Stimulated activated CD8-positive, alpha-beta memory T cell treated with anti-CD3 and anti-CD28 coated beads, Interleukin-15, amount 100 ng/mL, for 1 hour (primary cell): ENCODE measurements at places on chromosomes 12 and 14.

DNA sequence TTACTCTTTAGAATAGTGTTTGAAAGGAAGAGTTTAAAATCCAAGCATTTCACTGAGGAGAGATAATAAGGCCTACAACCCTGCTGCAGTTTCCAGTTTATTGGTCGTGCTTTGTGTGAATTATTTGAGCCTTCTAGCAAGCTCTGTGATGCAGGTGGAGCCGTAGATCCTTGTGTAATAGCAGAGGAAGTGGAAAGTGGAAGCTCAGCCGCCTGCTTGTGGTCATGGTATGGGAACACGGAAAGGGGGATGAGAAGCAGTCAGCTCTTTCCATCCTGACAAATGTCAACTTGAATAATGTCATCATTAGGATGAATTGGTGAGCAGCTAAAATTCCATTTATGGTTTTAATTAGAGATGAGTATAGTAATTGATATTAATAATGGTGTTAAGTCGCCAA lies 29.1 kb downstream of the SYNE2 start:
- no peak for DNase-seq

GRCh38 chr14:93970965-93971634 lies 5.3 kb downstream of the ASB2 start:
- no peak for DNase-seq

DNA sequence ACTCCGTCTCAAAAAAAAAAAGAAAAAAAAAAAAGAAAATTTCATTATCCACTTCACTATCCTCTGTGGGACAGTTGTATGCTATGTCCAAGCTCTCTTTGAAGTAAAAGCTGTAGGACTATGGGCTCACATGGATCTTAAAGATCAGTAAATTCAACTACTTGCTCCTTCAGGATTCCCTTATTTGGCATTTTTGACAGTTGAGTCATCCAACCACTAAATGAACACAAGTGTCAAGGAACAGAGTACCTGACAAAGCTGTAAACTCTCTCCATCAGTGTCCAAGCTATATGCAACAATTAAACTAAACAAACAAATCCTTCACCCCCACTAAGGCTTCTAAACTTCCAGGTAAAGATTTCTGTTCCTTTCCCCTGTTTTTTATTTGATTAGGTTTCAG lies 177.0 kb downstream of the CEP128 start:
- DNase-seq, result no peak

DNA sequence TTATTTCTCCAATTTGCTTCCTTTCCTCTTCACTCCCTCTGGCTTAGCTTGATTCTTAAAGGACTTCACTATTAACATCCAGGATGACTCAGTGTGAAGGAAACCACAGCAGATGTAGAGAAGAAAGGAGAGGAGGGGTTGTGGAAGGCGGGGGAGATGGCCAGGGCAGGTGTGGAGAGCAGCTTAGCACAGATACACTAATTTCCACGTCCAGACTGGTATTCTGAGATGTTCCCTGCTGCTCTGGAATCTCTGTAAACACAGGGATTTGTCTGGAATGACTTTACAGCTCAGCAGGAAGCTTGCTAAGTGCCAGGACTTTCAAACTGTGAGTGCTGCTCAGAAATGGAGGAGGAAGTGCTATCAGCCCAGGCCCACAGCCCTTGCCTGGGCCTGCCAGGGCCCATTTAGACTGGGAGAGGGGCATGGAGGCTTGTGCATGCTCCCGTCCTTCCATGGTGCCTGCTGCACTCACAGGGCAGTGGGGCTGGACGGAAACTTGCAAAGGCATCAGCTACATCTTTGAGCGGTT lies 202.5 kb upstream of the DDHD1 start:
- DNase-seq, result no peak

DNA sequence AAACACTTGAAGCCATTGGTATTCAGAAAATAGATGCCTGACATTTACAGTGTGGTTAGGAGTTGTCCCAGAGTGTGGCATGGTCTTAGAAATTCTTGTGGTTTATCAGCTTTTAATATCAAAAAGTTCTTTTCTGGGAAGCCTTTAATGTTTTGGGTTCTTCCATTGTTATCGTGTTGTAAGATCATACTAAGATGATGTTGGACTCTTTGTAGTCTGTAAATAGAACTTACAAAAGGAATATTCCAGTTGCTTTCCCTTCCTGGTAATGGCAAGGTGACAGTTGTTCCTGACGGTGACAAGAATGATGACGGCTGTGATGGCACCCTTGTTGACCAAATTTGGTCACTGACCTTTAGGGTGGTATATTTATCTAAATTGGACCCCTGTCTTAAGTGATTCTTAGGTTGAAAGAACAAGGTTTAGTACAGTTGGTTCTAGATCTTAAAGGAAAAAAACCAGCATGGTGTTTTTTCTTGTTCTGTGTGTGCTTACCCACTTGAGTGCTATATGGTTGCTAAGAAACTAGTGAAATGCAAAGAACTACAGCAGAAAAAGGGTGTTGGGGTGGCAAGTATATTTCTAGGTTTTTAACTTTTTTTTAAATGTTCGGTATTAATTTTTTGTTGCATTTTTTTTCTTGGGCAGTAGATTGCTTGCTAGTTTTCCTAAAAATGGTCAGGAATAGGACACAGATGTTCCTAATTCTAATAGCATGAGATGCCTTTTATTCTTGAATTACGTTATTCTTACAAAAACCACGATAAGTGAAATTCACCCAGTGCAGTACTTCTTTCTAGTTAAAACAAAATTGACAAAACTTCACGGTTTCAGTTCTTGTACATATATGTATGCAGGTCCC lies 2.1 kb downstream of the ATP2A2 start:
- no peak for DNase-seq

DNA sequence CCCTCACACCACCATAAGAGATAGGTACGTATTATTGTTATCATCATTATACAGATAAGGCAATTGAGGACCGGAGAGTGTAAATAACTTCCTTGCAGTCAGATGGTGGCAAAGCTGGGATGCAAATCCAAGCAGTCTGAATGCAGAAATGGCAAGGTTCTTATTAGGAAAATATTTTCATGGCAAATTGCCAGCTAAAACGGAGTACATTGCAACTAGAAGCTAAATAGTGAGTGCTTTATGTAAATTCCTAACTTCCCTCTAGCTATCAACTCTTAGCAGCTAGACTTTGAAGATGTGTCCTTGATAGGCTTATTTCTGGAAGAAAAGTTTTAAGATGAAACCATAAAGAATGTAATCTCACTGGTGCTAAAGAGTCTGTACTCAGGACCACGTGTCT lies 323.9 kb upstream of the DIO2 start:
- no peak for DNase-seq

- DNase-seq, result no peak
Observed at GRCh38 chr12:27794818-27795584, 15.0 kb upstream of the MANSC4 start.

- no peak for DNase-seq
Observed at GRCh38 chr12:25056486-25057130, 107.7 kb upstream of the BCAT1 start.

- DNase-seq, result no peak
Observed at GRCh38 chr14:22522466-22522957, 66.5 kb downstream of the DAD1 start.

DNA sequence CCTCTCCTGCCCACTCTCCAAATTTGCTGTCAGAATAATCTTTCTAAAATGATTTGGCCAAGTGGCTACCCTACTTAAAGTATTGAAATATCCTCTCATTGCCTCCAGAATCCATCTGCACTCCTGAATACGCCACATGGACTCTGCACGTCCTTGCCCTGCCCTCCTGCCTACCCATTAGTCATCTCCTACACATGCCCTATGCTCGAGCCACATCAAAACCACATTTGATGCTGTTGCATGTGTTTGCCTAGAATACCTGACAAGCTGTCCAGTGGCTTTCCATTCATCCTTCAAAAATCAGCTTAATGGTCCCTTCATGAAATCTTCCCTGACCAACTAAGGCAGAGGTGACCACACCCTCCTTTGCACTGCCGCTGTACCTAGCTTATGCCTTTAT lies 17.0 kb downstream of the VCPKMT start:
- DNase-seq, result no peak

- DNase-seq, result no peak
Observed at GRCh38 chr12:8603856-8604255, 8.8 kb downstream of the AICDA start.

GRCh38 chr14:71142375-71143038 lies 235.2 kb downstream of the PCNX1 start:
- no peak for DNase-seq

DNA sequence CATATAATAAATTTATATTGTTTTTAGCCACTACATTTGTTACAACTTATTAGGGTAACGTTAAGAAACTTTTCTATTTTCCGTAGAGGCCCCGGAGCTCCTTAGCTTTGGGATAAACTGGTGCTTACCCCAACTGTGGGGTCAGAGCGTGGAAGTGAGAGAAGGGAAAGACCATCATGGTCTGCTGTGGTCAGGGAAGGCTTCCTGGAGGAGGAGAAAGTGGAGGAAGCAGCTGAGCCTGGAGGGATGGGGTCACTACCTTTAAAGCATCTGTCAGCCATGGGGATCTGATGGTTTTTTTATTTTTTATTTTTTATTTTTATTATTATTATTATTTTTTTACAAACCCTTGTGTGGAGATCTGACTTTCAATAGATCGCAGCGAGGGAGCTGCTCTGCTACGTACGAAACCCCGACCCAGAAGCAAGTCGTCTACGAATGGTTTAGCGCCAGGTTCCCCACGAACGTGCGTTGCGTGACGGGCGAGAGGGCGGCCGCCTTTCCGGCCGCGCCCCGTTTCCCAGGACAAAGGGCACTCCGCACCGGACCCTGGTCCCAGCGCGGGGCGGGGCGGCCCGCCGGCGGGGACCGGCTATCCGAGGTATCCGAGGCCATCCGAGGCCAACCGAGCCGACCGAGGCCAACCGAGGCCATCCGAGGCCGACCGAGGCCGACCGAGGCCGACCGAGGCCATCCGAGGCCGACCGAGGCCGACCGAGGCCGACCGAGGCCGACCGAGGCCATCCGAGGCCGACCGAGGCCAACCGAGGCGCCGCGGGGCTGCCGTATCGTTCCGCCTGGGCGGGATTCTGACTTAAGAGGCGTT lies 1101.2 kb upstream of the TMEM132C start:
- DNase-seq, result peak; percentile 53

- DNase-seq, result no peak
Observed at GRCh38 chr12:55972911-55973598, 823 bp upstream of the RAB5B start.

- no peak for DNase-seq
Observed at GRCh38 chr12:69822201-69822860, 2.7 kb upstream of the MYRFL start.

DNA sequence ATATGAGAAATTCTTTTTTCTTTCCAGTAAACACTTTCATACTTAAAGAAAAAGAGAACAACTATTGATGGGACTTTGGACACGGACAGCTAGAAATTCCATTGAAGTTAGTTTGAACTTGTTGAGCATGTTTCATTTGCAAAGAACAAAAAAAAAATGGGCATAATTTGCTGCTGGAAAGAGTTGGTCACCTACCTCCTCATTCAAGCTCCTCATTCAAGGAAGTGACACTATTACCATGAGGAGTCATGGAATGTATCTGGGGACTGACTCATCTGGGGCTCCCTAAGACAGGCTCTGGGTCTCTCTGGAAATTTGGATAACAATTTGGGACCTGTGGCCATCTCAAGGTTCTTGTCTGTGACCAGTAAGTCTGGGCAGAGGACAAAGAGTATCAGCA lies 50.4 kb downstream of the KICS2 start:
- DNase-seq, result no peak

DNA sequence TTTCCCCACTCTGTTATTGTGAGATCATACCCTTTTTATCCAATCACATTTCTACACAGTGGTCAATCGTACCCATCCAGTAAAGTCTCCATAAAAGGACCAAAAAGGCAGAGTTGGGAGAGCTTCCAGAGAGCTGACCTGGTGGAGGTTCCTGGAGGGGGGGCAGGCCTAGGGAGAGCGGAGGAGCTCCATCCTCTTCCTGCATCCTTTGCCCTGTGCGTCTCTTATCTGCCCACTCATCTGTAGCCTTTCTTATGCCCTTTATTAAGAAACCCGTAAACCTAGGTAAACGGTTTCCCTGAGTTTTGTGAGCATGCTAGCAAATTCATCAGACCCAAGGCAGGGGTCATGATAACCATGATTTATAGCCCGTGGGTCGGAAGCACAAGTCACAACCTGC lies 26.2 kb downstream of the EVL start:
- no peak for DNase-seq

- no peak for DNase-seq
Observed at GRCh38 chr12:99611599-99611998, 36.0 kb upstream of the GARIN6 start.

DNA sequence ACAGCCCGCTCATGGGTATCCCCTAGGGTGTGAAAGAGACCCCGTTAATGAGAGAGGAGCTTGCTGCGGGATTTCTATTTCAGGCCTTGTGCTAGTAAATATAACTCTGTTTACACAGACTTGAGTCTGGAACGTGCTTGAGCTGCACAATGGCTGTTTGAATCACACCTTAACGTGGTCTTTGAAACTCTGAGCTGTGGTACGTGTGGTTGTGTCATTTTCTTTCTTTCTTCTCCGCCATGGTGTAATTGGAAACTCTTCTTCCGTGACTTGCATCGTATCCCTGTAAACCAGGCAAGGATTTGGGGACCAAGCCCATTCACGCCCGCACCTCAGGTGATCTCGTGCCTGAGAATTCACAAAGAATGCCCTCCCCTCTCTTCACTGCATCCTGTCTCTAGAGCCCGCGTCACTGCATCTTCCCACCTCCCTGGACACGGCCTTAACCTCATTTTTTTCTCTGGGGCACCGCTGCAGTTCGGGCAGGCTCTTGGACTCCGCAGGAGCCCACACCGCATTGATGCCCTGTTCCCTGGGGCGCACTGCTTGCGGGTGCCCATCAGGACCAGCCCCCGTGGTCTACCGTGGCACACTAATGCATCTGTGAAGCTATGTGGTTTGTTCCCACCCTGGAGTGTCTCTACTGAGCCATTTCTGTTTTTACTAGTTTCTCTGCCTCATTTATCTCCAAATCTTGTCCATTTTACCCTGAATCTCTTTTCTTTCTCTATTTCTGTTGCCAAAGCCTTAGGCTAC lies 78.4 kb upstream of the PARP11 start:
- DNase-seq, result no peak

DNA sequence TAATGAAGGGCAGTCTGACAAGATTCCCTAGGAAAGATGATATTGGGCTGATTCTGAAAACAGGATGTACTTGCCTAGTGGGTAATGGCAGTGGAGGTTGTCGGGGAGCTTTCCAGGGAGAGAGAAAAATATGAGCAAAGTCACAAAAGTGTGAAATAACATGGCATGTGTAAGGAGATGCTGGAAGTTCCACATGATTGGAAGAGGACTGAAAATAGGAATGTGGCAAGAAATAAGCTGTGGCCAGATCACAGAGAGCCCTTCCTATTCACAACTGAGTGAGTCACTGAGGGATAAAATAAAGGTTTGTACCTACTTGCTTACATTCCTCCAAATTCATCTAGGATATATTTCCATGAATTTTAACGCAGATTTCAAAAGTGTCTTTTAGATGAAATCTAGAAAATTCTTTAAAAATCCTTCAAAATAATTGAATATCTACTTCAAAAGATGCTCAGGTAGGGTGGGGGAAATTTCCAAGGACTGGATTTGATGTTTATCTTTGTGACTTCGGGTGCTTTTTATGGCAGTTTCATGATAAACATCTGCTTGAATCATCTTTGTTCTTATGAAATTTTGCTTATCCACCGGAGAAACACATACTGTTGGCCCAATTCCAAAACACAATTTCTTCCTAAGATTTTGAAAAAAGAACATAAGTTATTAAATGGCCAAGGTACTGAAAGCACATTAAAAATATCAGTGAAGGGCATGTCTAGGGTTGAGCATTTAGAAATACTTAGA lies 36.3 kb upstream of the SLC2A13 start:
- DNase-seq, result no peak
